ENCODE measurements at places on chromosomes 12 and 14.

DNA sequence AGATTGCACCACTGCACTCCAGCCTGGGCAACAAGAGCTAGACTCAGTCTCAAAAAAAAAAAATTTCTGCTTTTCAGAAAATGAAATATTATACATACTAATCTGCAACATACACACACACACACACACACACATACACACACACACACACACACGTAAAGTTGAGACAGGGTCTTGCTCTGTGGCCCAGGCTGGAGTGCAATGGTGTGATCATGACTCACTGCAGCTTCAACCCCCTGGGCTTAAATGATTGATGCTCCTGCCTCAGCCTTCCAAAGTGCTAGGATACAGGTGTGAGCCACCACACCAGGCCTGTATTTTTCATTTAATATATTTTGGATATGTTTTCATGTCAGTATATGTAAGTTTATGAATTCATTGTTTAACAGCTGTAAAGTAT lies 18.8 kb upstream of the WDR20 start:
- DNase-seq: no peak

DNA sequence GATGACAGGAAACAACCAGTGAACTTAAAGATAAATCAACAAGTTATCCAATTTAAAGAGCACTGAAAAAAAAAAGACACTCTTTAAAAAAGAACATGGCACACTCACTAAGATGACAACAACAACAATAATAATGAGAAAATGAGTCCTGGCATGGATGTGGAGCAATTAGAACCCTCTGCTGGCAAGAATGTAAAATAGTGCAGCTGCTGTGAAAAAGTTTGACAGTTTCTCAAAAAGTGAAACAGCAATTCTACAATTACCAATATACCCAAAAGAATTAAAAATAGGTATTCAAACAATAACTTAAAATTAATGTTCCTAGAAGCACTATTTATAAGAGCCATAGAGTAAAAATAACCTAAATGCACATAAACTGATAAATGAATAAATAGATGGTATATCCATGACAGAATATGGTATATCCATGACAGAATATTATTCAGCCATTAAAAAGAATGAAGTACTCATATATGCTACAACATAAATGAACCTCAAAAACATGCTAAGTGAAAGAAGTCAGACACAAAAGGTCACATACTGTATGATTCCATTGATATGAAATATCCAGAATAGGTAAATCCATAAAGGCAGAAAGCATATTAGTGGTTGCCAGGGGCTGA lies 49.1 kb upstream of the GPHB5 start:
- no peak for DNase-seq

GRCh38 chr14:78746086-78746595 lies 576.0 kb downstream of the NRXN3 start:
- no peak for DNase-seq

DNA sequence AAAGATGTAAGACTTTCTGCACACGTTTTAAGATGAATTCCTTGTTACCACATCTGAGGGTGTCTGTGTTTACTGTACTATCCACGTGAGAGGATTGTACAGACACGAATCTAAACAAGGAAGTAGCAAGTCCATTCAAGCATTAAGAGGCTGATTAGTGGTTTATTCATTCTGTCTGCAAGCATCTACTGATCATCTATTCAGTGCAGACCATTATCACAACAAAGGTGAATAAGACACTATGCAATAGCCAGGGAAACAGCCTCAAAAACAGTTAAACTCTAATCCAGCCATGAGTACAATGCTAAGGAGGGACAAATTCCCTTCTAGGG lies 111.6 kb upstream of the PZP start:
- DNase-seq: no peak

DNA sequence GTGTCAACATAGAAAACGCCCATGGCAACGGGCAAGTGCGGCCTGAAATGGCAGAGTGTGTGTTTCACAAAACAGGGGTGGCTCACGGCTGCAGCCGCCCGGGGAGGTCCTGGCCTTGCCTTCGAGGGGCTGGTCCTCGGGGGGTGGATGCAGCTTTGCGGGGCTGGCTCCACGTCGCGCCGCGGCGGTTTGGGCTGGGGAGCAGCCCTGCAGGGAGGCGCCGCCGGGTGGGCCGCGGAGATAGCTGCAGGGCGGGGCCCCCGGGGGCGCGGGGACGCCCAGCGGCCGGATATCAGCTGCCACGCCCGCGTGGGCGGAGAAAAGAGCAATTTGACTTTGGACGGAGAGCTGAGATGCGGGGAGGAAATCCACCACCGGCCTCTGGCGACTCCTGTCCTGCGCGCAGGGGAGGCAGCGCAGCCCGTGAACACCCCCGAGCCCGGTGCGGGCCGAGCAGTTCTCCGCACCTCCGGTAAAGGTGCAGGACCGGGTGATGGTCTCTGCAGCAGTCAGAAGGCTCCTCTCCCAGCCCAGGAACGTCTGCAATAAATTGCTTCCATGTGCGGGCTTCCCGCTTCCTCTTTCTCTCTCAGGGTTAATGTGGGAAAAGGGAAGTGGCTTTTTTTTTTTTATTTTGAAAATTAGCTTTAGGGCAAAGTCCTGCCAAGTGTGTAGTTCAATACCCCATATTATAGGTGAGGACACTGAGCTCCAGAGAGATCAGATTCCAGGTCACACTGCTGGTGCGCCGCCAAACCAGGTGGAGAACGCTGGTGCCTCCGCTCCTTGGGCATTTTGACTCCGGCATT lies 110.5 kb downstream of the ARF6 start:
- peak; percentile 60 for DNase-seq

- no peak for DNase-seq
These were observed 5.4 kb downstream of the KCNH5 start for GRCh38 chr14:63039866-63040265.

DNA sequence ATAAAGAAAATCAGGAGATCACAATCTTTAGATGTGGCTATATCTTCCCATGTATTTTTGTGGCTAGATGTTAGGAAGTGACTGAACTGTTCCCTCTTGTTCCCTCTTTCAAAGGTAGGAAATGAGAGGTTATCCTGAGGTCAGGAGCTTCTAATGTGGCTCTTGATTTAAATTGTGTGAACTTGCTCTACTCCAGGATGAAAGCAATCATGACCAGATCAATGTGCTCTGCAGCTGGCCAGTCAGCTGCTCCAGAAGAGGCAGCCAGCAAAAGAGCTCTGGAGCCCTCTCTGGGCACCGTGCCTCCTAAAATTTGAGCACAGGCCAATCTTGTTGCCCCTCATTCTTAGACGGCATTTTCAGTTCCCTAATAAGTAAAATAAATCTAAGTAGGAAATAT lies 32.0 kb downstream of the CDK17 start:
- DNase-seq: no peak

DNA sequence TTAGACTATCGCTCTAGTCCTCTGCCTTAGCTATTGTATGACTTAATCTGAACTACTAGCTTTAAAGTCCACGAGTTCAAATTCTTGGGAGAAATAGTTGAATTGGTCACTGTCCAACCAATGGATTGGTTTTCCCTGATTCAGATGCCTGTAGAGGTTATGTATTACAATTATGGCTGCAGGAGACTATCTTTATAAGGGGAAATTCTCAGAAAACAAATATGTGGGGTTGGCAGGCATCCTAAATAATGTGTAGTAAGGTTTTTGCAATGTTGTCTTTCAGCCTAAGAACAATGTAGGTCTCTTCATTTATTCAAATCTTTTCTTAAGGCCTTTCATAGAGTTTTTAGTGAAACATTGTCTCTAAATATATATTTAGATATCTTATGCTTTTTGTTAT lies 26.9 kb downstream of the MYRFL start:
- no peak for DNase-seq

DNA sequence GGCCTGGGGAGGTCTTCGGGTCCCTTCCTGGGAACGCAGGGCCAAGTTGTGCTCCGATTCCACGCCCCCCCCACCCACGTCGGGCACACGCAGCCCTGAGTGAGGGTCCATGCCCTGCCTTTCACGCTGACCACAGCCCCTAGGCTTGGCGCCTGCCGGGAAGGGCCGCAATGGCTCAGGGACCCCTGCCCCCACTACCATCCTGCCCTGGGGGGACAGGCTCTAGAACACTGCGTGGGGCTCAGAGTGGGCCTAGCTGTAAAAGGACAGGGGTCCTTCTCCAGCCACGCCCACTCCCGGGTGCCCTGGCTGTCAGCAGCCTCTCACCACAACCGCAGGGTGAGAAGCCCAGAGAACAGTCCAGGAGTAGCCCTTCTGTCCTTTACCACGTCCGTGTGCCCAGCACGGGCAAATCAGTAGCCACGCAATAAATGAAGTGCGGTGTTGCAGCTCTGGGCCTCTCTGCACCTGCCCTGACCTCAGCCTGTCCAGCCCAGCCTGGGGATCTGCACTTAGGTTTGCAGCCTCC lies 9.4 kb upstream of the GPR68 start:
- DNase-seq: no peak

- no peak for DNase-seq
These were observed 321.8 kb upstream of the E2F7 start for GRCh38 chr12:77387214-77387613.
